Tibial nerve (tissue), 4 donors: ENCODE measurements at places on chromosomes 3 and 15. TPM values are rescaled to one million over a fixed set of nuclear protein-coding genes. Genes with fewer than 3 reads are reported as not detected.

NUSAP1 gene
- 3.1 TPM for total RNA-seq

- DNase-seq = no peak
- peaks cover 11% of the 10 kb centered on the region for H3K36me3 ChIP-seq
- H3K27ac ChIP-seq = peak overlapping the region; percentile 93
- peaks cover 54% of the 10 kb centered on the region for H3K4me1 ChIP-seq
Measured at GRCh38 chr15:64695561-64695992, 79.8 kb downstream of the RBPMS2 start.

DNA sequence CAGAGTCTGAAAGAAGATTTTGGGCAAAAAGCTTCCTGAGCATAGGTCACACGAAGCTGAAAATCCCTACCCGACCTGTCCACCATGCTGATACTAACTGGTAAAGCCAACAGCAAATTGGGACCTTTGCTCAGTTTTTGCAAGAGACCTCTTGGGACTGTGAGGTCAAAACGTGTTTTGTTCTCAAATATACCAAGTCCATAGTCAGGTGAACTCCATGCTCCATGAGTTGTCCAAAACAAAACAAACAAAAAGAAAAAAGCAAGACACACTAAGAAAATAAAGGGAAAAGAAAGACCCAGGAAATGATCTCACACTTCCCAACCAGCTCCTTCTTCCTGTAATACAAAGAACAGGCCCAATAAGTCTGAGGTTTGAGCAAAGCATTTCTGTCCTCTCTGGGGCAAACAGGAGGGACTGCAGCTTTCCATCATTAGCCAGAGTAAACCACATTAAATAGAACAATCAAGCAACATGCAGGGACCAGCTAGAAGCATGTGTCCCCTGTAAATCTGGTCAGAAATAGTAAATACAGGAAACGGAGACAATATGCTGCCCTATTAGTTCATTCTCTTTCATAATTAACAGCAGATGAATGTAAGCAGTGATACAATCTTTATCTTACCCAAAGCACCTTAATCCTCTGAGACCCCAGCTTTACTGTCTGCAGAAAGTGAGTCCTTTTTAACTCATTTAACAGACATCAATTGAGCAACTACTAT, 125.0 kb upstream of the LIPC start:
- H3K27me3 ChIP-seq = no peaks in the 10 kb centered on the region
- no peak overlapping the region for H3K27ac ChIP-seq
- H3K36me3 ChIP-seq = no peaks in the 10 kb centered on the region
- no peak for DNase-seq

- H3K4me1 ChIP-seq = no peaks in the 10 kb centered on the region
- H3K36me3 ChIP-seq = no peaks in the 10 kb centered on the region
- no peak for DNase-seq
- H3K4me3 ChIP-seq = no peak overlapping the region
- no peak overlapping the region for H3K27ac ChIP-seq
- no peaks in the 10 kb centered on the region for H3K27me3 ChIP-seq
Measured at GRCh38 chr3:34263101-34263621, 464.7 kb downstream of the PDCD6IP start.

DNA sequence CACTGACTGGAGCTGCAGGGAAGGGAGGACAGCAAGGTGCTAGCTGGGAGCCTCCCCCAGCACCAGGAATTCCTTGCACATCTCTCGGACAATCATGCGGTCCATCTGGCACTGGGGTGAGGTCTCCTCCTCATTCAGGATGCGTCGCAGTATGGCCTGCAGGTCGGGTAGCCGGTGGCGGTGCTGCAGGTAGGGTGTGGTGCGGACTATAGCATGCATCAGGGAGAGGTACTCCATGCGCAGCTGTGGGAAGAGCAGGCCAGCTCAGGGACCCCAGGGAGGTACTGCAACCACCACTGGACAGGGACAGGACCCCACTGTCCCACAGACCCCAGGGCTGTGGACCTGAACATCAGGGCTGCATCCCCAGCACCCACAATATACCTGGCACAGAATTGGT, 11.2 kb downstream of the NCKIPSD start:
- no peak overlapping the region for H3K27ac ChIP-seq
- no peak for DNase-seq
- no peaks in the 10 kb centered on the region for H3K4me1 ChIP-seq
- peaks cover 2% of the 10 kb centered on the region for H3K36me3 ChIP-seq
- H3K4me3 ChIP-seq = no peak overlapping the region

GRCh38 chr3:42749753-42750231, 23.3 kb downstream of the CCDC13 start:
- no peak for DNase-seq
- no peaks in the 10 kb centered on the region for H3K36me3 ChIP-seq
- H3K27me3 ChIP-seq = no peaks in the 10 kb centered on the region
- peaks cover 17% of the 10 kb centered on the region for H3K4me1 ChIP-seq
- H3K27ac ChIP-seq = peak overlapping the region; percentile 87

SPATA16 gene
- not detected for total RNA-seq

TJP1 gene
- total RNA-seq = 416 TPM

DNA sequence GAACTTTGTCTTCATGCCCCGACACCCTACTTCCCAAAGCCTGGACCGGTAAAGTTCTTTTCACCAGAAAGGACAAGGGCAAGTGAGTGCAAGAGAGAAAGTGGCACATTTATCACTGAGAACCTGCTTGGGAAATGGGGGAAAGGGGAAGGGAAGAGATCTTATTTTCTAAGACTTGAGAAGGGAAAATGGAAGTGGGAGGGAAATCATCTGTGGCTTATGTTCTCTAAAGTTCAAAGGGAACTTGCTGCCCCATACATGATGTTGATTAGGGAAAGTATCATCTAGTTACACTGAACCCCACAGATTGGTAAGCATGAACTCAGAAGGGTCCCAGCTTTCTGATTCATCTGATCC, 199.5 kb upstream of the LPP start:
- H3K36me3 ChIP-seq = no peaks in the 10 kb centered on the region
- no peak overlapping the region for H3K4me3 ChIP-seq
- peaks cover 21% of the 10 kb centered on the region for H3K4me1 ChIP-seq
- H3K27ac ChIP-seq = peak overlapping the region; percentile 45
- H3K27me3 ChIP-seq = no peaks in the 10 kb centered on the region

GRCh38 chr3:51712963-51713362, 6.1 kb downstream of the GRM2 start:
- DNase-seq = no peak
- no peaks in the 10 kb centered on the region for H3K36me3 ChIP-seq
- no peaks in the 10 kb centered on the region for H3K27me3 ChIP-seq
- H3K4me1 ChIP-seq = no peaks in the 10 kb centered on the region
- no peak overlapping the region for H3K4me3 ChIP-seq

DPPA2 gene
- not detected for total RNA-seq

THRB gene
- total RNA-seq = 10.0 TPM

GRCh38 chr15:60713119-60714084, 234.5 kb upstream of the ICE2 start:
- no peaks in the 10 kb centered on the region for H3K36me3 ChIP-seq
- H3K27ac ChIP-seq = peak overlapping the region; percentile 43
- H3K27me3 ChIP-seq = no peaks in the 10 kb centered on the region
- no peak overlapping the region for H3K4me3 ChIP-seq
- no peaks in the 10 kb centered on the region for H3K4me1 ChIP-seq

DNA sequence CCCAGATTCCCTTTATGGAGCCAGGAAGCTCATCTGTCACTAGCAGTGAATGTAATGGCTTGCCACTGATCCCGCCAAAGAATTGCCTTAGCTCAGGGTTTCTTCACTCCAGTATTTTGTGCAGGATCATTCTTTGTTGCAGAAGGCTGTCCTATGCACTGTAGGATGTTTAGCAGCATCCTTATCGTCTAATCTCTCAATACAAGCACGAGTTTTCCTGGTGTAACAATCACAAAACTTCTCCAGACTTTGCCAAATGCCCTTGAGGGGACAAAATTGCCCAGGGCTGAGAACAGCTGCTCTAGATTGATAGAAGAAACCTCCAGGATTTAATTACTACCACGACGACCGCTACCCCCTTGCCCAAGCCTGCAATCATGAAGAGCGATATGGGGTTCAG, 6.8 kb upstream of the SHQ1 start:
- H3K4me1 ChIP-seq = no peaks in the 10 kb centered on the region
- no peak for DNase-seq
- H3K4me3 ChIP-seq = no peak overlapping the region

DNA sequence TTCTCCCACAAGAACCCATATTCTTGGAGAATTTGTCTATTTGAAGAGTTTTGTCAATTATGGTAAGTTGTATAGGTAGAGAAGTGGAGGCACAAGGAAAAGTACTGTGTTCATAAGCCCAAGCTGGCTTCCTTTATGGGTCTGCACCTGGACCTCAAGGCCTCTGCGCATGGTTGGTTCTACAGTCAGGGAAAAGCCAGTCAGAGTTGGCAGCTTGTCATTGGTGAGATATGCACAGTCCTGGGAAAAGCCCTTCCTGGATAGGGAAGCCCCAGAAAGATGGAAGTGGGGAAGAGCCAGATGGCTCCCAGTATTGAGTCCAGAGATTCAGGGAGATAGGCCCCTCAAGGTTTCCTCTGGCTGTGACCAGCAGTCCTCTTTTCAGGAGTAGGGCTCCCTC, 15.8 kb downstream of the BOC start:
- no peak overlapping the region for H3K4me3 ChIP-seq
- no peak overlapping the region for H3K27ac ChIP-seq
- no peaks in the 10 kb centered on the region for H3K36me3 ChIP-seq
- H3K4me1 ChIP-seq = no peaks in the 10 kb centered on the region
- DNase-seq = no peak

OR5K2 gene
- total RNA-seq = not detected

- no peak overlapping the region for H3K27ac ChIP-seq
- H3K36me3 ChIP-seq = no peaks in the 10 kb centered on the region
- peaks cover 12% of the 10 kb centered on the region for H3K4me1 ChIP-seq
- H3K27me3 ChIP-seq = no peaks in the 10 kb centered on the region
- H3K4me3 ChIP-seq = no peak overlapping the region
Measured at GRCh38 chr3:68999605-69000004, 13.9 kb downstream of the EOGT start.

FGF7 gene
- 216 TPM for total RNA-seq

SLCO2A1 gene
- total RNA-seq = 13.8 TPM
